ENCODE measurements at places on chromosomes 6 and 20.
A peak's percentile ranks its signal among the peaks of the same experiment; 100 is the strongest.

DNA sequence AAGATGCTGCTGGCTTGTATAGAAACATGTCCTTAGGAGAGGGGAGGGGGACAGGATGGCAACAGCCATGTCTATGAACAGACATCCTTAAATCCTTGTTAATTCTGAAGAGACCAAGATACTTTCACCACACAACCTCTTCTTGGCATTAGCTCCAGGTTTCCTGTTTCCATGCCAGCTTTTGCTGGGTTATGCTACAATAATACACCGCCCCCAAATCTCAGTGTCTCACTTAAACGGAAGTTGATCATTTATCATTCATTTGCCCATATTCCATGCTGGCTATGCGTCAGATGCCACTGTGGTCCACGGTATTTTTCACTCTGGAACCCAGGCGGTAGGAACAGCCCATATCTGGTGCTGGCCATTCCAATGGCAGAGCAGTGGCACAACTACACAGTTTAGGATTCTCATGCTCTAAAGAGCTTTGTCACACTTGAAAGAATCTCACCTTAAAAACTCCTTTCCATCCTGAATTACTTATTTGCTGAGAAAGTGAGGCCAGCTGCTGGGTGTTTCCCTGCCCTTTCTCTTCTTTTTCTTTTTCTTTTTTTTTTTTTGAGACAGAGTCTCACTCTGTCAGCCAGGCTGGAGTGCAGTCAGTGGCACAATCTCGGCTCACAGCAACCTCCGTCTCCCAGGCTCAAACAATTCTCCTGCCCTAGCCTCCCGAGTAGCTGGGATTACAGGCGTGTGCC is 3.7 kb upstream of the RNASET2 start:
- H3K27me3 ChIP-seq: no peaks in the 10 kb centered on the region
- H3K4me1 ChIP-seq: peaks cover 21% of the 10 kb centered on the region
- peak; percentile 48 for DNase-seq
- peak overlapping the region; percentile 15 for H3K27ac ChIP-seq

- H3K27ac ChIP-seq: no peak overlapping the region
- no peak overlapping the region for H3K4me3 ChIP-seq
- no peaks in the 10 kb centered on the region for H3K27me3 ChIP-seq
- no peaks in the 10 kb centered on the region for H3K36me3 ChIP-seq
These were observed 125.7 kb downstream of the SLC23A2 start for GRCh38 chr20:4875578-4876067.

- DNase-seq: no peak
These were observed 83.1 kb upstream of the TOX2 start for GRCh38 chr20:43831481-43832065.

GRCh38 chr6:88870717-88871330 is 92.6 kb downstream of the RNGTT start:
- no peaks in the 10 kb centered on the region for H3K27me3 ChIP-seq
- H3K4me1 ChIP-seq: peaks cover 18% of the 10 kb centered on the region
- no peak overlapping the region for H3K4me3 ChIP-seq
- no peaks in the 10 kb centered on the region for H3K36me3 ChIP-seq

- no peaks in the 10 kb centered on the region for H3K36me3 ChIP-seq
- no peaks in the 10 kb centered on the region for H3K27me3 ChIP-seq
These were observed 253.5 kb downstream of the GJA1 start for GRCh38 chr6:121688974-121689373.

- H3K36me3 ChIP-seq: no peaks in the 10 kb centered on the region
- H3K27ac ChIP-seq: no peak overlapping the region
- H3K27me3 ChIP-seq: no peaks in the 10 kb centered on the region
- no peak for DNase-seq
- H3K4me1 ChIP-seq: peaks cover 14% of the 10 kb centered on the region
- H3K4me3 ChIP-seq: peak overlapping the region; percentile 88
These were observed 593 bp downstream of the DNMT3B start for GRCh38 chr20:32762754-32763201.

DNA sequence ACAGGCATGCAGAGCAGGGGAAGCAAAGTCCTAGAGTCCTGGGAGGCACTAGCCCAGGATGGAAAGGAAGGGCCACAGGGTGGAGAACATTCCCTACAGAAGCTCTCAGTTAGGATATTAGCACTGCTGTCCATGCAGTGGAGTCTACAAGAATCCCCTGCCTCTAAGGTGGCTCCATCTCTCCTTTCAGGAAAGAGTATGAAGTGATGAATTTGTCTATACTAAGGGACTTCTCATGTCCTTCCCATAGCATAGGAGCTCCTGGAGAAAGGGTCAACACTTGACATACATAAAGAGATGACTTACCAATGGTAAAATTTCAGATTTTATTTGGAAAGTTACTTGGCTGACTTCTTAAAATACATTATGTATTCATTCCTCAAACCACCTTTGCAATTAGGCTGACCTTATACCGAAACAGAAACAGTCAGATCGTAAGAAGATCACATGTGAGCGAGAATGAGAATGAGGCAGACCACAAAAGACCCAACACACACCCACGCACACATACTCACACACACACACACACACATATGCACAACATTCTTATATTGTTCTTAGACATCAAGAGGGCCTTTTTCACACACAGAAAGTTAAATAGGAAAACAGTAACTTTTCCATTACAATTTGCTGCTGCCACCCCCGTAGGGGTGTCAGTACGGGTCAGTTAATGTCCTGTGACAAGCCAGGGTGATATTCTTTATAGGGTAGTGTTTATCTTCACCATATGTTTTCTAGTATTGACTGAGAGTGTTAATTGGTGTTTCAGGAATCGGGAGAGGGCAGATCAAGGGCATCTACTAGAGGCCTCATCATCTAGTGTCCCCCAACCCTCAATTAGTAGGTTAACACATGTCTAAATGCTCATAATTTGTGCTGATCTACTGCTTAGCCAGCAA is 159.4 kb downstream of the FAXC start:
- H3K27ac ChIP-seq: no peak overlapping the region
- DNase-seq: no peak
- H3K4me1 ChIP-seq: no peaks in the 10 kb centered on the region
- no peaks in the 10 kb centered on the region for H3K36me3 ChIP-seq
- H3K4me3 ChIP-seq: no peak overlapping the region
- H3K27me3 ChIP-seq: no peaks in the 10 kb centered on the region

- H3K27me3 ChIP-seq: no peaks in the 10 kb centered on the region
- no peak overlapping the region for H3K4me3 ChIP-seq
- H3K4me1 ChIP-seq: no peaks in the 10 kb centered on the region
- no peaks in the 10 kb centered on the region for H3K36me3 ChIP-seq
These were observed 190.8 kb downstream of the DLL1 start for GRCh38 chr6:170100046-170100445.

Measured in endothelial cell of umbilical vein (primary cell).